Suprapubic skin (tissue), 4 donors: ENCODE measurements at places on chromosomes 13 and 19.

DNA sequence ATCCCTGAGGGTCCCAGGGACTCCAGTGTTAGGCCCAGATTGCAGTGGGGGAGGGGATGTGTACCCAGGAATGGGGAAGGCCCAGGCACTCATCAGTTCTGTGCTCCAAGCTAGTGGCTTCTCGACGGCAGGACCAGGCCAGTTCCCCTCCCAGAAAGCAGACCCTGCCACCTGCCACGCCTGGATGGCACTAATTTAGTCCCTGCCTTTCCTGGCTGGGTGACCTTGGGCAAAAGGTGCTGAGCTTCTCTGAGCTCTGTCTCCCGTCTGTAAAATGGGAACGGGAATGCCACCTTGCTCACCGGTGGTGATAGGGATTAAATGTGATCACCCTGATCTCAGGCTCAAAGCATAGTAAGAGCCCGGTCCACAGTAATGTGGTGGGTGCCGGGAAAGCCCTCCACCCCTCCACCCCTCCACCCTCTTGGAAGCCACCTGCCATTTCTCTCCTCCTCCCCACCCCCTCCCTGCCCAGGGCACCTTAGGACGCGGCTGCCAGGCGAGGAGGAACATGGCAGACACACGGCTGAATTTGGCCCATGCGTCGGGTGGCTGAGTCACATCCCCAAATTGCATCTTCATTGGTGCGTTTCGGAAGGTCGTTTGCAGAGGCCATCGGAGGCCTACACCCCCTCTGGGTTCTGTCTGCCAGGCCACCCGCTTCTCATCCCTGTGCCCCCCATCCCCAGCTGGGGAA lies 2.3 kb downstream of the KCNN1 start:
- DNase-seq = no peak

GRCh38 chr13:96781141-96781540 lies 213.1 kb downstream of the OXGR1 start:
- DNase-seq = no peak

GRCh38 chr13:89382981-89383380 lies 1711.8 kb downstream of the SLITRK5 start:
- DNase-seq = no peak

DNA sequence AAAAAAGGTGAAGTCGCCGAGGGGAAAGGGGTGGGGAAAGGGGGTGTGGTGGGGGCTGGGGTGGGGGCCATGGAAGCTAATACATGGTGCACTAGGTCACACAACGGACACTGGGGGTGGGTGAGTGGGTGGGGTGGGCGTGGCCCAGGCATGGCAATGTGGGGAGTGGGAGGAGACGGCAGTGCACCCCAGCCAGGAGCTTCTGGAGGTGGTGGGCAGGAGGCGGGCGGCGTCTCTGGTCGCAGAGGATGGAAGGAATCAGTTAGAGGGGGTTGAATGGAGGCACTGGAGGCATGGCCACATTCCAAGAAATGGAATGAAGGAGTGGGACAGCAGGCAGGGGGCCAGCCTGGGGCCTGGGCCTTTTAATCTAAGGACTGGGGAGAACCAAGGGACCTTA lies 19.2 kb upstream of the NANOS2 start:
- DNase-seq = no peak

- no peak for DNase-seq
These were observed 778 bp downstream of the ZNF230 start for GRCh38 chr19:44003461-44004009.

GRCh38 chr19:1284293-1284978 lies 1.2 kb upstream of the EFNA2 start:
- DNase-seq = no peak

GRCh38 chr13:22194106-22194805 lies 523.4 kb downstream of the FGF9 start:
- DNase-seq = no peak

DNA sequence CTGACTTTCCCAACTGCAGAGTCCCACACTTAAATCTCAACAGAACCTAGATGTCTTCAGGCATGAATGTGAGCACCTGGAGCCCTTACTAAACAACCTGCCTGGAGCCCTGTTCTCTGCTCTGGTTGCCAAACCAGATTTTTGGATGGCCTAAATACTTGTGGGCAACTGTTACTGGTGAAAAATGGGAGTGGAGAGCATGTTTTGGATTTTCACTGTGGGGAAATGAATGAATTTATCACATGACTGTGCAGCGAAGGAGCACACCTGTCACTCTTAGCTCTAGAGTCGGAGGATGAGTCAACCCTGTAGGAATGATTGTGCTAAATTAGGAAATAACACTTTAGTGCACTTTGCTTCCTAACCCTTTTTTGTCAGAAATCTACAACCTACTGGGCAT lies 30.3 kb downstream of the SHISA2 start:
- no peak for DNase-seq

DNA sequence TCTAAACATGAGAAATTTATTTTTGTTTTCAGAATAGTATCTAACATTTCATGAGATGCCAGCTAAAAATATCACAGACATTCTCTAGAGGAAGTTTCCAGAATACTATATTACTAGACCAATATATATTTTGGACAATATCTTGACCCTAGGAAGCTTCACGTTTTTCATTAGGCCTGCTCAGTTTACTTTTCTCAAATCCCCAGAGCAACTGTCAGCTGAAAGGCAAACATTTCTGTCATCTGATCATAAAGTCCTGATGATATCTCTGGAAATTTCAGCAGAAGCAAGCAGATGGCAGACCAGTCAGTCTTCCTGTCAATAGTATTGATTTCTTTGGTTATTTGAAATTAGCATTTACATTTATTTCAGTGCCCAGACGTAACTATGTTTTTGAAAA lies 4.0 kb downstream of the POSTN start:
- no peak for DNase-seq

GRCh38 chr19:38264486-38265212 lies at the start of gene SPINT2:
TSS of gene SPINT2 (plus strand) at chr19:38264573. CDS start at chr19:38264893, 320 bp downstream.
- DNase-seq = peak; percentile 78

- no peak for DNase-seq
These were observed 8.5 kb upstream of the QTRT1 start for GRCh38 chr19:10692673-10693264.
